ENCODE measurements at places on chromosomes 3 and 15. TPM values are rescaled to one million over a fixed set of nuclear protein-coding genes. Genes with fewer than 3 reads are reported as not detected.

DNA sequence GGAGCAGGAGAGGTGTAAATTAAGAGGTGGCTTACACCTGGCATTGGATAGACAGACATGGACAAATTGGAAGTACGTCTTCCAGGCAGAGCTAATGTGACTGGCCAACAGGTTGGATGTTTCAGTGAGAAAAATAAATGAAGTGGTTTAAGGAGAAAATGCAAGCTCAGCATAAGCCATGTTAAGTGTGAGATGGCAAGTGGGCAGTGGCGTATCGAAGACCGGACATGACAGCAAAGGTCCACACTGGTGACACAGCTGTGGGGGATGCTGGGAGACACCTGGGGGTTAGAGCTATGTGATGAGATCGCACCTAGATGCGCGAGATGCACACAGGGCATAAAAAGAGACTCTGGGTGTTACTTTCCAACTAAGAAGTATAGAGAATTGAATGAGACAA, 3.7 kb upstream of the ATP10A start:
- DNase-seq: no peak

- DNase-seq: peak; percentile 97
Observed at GRCh38 chr3:120348991-120349854, at the start of gene LRRC58. TSS of gene LRRC58 (minus strand) at chr3:120349354. CDS start at chr3:120349243, 111 bp downstream.

GRCh38 chr15:93018574-93018973, 70.4 kb downstream of the RGMA start:
- DNase-seq: no peak

DNA sequence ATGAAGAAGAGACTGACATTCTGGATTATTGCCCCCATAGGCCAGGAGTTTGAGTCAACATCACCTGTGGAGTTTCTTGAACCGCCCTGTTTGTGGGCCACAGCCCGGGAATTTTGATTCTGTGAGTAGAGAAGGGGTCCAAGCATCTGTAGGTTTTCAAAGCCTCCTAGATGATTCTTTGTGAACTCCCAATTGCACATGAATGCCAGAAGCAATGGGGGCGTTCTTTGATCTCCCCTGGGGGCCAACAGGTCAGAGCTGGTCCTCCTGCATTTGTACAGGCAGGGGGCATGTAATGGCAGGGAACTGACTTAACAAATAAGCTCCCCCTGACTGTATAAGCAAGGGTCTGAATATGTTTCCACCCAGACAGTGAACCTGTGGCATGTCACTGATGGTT, 260.3 kb downstream of the SLCO3A1 start:
- no peak for DNase-seq

GRCh38 chr3:4320096-4320911, 17.1 kb downstream of the SETMAR start:
- no peak for DNase-seq

DNA sequence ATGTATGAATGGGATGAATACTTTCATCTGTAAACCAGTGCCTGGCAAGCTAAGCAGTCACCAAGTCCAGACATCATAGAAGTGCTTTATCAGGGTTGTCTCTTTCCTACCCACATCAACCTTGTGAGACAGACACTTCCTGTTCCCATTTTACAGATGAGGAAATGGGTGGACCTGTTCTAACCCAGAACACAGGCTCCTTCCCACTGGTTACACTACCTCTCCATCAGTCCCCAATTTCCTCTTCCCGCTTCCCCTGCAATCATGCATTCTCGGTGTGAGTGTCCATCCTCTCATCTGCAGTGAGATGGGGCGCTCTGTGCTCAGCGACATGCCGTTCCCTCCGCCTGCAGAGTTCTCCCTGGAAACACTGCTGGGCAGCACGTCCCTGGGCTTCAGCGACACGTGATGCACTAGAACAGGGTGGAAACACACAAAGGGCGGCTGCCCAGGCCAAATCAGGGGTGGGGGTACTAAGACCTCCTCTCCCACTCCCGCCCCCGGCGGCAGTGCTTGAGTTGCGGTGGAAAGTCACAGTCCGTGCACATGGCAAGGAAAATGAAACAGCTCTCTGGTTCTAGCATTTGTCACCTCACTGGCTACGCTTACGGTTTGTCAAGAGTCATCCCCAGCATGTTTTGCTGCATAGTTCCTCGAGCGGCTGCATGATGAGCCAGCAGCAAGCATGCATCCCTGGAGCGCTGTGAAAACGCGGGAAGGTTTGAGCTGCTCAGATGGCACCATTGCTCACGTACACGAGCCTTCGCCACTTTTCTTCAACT, 201.1 kb downstream of the ADAMTS17 start:
- no peak for DNase-seq

GRCh38 chr3:132164469-132165092, 129.8 kb upstream of the CPNE4 start:
- no peak for DNase-seq

DNA sequence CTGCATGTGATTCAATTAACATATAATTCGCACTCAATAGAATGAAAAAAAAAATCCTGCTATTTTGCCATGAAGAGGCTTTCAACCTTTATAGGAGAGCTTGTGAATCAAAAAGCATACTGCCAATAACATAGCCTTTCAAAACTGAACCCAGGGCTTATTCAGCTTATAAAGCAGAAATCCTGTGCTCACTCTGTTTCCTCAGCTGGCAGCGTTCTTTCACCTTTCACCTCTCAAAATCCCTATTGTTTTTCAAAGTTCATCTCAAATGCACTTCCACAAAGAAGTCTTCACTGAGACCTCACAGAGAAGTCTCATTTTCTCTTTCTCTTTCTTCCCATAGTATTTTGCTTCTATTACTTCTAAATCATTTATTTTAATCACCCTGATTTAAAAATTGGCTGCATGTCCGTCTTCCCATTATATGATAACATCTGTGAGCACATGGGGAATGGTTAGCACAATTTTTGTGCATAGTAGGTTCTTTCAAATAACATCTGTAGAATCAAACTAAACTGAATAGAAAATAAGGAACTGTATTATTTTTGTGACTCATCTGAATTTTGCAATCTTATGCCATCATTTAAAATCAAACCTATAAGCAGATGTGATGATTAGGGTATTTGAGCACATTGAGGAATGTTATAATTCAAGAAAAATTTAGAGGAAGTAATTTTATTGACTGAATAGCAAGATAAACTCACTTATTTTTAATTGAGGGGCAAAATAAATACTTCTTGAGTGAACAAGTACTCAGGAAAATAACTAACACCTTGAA, 373.4 kb downstream of the NLGN1 start:
- DNase-seq: peak; percentile 12

The TMEM108 gene
- total RNA-seq: 10.8 TPM

The MAP1A gene
- 10.1 TPM for total RNA-seq

The PRICKLE2 gene
- total RNA-seq: 0.23 TPM

The ITIH1 gene
- total RNA-seq: 0.04 TPM

The LYZL4 gene
- total RNA-seq: not detected
